ENCODE measurements at places on chromosomes 7 and 10. TPM values are rescaled to one million over a fixed set of nuclear protein-coding genes. Genes with fewer than 3 reads are reported as not detected.

The BLNK gene
- 10.0 TPM for total RNA-seq

The LRRD1 gene
- not detected for total RNA-seq

The OR6V1 gene
- not detected for total RNA-seq

The PITRM1 gene
- total RNA-seq: 100 TPM

The HMX3 gene
- total RNA-seq: not detected

The ARL5B gene
- 6.2 TPM for total RNA-seq

The VWDE gene
- total RNA-seq: 1.0 TPM

DNA sequence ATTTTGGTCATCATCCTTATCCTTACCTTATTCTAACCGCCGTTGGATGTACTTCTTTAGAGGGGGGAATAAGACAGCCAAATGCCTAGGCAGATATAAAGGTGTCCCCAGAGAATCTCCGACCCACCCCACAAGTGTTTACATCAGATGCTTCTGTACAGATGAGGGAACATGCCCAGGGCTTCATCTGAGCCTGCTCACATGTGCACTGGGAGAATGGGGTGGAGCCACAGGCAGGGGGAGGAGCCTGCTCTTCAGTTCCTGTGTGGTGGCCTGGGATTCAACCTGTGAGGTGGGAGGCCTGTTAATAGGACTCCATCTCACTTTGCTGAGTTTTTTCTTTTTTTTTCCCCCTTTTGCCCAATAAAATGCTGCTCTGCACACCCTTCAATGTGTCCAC is 27.6 kb upstream of the OPTN start:
- H3K36me3 ChIP-seq: no peaks in the 10 kb centered on the region
- H3K4me3 ChIP-seq: no peak overlapping the region
- H3K4me1 ChIP-seq: no peaks in the 10 kb centered on the region
- no peak overlapping the region for H3K27ac ChIP-seq
- H3K27me3 ChIP-seq: no peaks in the 10 kb centered on the region

- no peaks in the 10 kb centered on the region for H3K27me3 ChIP-seq
- H3K27ac ChIP-seq: no peak overlapping the region
- no peaks in the 10 kb centered on the region for H3K4me1 ChIP-seq
- no peaks in the 10 kb centered on the region for H3K36me3 ChIP-seq
- DNase-seq: no peak
Measured at GRCh38 chr7:112575864-112576263, 95.1 kb downstream of the LSMEM1 start.

DNA sequence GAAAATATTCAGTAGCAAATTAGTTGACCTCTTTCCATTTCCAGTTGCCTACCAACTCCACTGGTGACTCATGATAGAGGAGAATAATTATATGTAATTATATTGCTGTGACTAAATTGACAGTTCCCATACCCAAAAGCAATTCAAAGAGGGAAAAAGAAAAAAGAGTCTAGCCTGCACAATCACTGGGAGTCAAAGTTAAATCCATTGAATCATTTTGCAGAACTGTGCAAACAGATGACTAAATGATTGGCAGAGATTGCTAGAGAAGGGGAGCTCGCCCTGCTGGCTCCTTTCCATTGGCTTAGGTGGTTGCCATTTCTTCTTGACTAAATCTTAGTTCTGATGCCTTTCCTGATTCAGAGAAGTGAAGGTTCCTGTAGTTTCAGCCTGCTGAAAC is 1228.6 kb upstream of the SORCS1 start:
- no peaks in the 10 kb centered on the region for H3K27me3 ChIP-seq
- H3K27ac ChIP-seq: no peak overlapping the region
- DNase-seq: no peak
- no peaks in the 10 kb centered on the region for H3K36me3 ChIP-seq
